ENCODE measurements at places on chromosomes 4 and X.
A peak's percentile ranks its signal among the peaks of the same experiment; 100 is the strongest.

DNA sequence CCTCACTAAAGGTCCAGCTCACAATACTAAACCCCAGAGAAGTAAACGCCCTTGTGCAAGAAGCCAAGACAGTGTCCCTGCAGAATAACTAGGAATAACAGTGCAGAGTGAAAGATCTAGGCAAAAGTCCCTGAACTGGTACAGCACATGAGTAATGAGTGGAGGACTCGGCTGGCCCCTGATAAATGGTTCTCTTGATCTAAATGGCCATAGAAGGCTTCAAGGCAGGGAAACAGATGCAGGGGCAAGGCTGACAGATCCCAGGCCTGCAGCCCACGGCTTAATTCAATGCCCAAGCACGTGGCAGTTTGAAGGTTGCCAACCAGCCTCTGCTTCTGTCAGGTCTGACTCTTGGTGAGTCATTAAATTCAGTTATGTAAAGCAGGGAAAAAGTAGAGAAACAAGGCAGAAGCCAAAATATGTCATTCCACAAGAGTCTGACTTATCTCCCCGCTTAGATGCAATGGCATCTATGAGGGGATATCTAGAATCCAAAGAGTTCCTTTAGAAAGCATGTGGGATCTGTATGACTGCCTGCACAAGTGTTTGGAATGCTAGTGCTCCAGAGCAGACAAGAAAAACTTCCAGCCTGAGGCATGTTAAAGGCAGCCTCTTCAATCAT, 121.3 kb downstream of the PRDM5 start:
- DNase-seq: peak; percentile 25

GRCh38 chr4:155548173-155548572, 118.5 kb upstream of the GUCY1A1 start:
- DNase-seq: no peak

- DNase-seq: no peak
Observed at GRCh38 chr4:8655411-8656184, 63.0 kb downstream of the CPZ start.

DNA sequence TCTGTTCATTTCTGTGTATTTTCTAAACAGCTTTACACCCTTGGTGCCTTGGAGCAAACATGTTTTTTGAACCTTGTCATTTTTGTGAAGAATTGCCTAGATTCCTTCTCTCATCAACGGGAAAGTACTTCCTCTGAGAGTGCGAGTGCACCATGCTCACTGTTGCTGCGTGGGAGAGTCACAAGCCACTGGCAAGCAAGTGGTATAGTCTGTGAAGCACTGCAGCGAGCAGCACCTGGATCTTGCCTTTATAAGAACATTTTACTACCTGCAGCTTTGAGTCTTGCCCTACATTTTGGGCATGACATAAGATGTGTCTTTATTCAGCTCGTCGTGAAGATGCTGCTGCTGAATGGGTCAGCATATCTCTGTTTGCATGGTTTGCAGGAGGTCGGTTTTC, 44.9 kb downstream of the HADH start:
- no peak for DNase-seq

GRCh38 chr4:53494851-53495250, 96.4 kb downstream of the LNX1 start:
- peak; percentile 72 for DNase-seq

- no peak for DNase-seq
Observed at GRCh38 chr4:46124773-46125413, 1.0 kb upstream of the GABRG1 start.

GRCh38 chr4:94700298-94700697, 57.5 kb upstream of the BMPR1B start:
- DNase-seq: no peak

GRCh38 chr4:154485127-154485773, 6.3 kb downstream of the DCHS2 start:
- DNase-seq: no peak

DNA sequence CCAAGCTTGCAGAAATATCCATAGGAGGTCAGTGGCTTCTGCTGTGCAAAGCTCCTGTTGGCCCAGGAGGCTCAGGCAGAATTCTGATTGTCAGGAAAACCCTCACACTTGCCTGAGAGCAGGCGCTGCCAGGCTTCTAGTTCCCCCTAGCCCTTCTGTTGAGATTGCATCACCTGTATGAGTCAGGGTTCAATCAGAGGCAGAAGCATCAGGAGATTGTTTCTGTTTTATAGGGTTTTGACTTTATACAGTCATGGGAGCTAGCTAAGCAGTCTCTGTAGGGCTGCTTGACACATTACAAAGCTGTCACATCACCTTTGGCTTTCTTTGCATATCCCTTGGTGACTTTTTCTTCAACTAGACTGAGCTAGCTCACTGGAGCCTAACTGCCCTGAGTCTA, 27.8 kb downstream of the DIPK2B start:
- DNase-seq: peak; percentile 16

DNA sequence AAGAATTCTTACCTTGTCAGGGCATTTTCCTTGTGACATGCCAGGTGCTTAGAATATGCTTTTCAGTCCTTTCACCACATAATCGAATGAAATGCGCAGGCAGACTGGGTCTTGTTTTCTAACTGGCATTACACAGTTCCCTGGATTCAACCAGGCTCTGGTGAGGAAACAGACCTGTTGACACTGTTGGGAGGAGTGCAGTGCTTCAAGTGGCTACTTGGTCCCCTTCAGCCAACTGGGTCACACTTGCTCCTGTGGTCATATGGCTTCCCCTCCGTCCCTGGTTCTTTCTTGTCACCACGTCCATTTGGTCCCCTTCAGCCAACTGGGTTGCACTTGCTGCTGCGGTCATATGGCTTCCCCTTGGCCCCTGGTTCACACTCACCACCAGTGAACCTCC, 9.7 kb downstream of the SMIM20 start:
- no peak for DNase-seq

- DNase-seq: no peak
Observed at GRCh38 chr4:106852426-106852825, 183.7 kb downstream of the DKK2 start.

DNA sequence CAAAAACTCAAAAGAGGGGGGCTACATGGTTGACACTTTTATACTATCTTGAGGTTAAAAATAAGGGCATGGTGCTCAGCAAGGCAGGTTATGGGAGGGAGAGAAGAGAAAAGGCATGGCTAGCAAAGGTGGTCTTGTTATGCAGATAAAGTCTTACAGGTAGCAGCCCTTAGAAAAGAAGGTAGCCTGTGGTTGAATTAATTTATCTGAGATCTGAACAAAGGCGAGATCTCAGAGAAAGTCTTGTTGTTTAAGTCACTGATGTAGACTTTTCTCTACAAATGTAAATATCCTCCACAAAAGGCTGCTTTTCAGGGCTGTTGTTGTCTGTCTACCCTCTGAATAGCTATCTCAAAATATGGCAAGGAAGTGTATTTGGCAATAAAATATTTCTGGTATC, 1250.4 kb downstream of the PCDH18 start:
- DNase-seq: no peak

- no peak for DNase-seq
Observed at GRCh38 chr4:163663454-163664225, 169.2 kb downstream of the TMA16 start.

DNA sequence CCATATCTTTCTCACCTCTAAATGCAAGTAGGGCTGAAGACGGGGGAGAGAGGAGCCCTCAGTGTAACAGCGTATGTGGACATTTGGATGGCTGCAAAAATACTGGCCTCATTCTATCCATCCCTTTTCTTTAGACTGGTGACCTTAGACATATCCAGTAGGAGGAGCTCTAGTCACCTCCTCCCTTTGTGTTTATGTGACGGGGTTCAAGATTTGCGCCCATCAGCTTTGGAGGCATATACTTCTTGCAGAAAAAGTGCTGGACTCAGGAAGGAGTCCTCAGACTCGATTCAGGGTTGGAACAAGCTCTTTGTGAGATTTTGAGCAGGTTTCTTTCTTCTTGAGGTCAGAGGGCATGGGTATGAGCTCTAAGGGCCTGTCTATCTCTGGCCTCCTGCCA, 86.2 kb downstream of the MAMLD1 start:
- no peak for DNase-seq

- no peak for DNase-seq
Observed at GRCh38 chrX:23732704-23733103, 10.4 kb downstream of the ACOT9 start.

GRCh38 chr4:31518796-31519250, 798.7 kb downstream of the PCDH7 start:
- peak; percentile 24 for DNase-seq

GRCh38 chr4:133921280-133922195, 280.1 kb downstream of the PABPC4L start:
- DNase-seq: no peak

DNA sequence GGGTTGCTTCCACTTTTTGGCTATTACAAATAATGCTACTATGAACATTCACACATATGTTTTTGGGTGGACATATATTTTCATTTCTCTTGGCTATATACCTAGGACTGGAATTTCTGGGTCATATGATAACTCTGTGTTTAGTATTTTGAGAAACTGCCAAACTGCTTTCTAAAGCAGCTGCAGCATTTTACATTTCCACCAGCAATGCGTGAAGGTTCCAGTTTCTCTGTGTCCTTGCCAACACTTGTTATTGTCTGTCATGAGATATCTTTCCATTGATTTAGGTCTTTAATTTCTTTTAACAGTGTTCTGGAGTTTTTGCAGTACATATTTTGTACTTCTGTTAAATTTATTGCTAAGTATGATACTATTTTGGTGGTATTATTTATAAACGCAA, 48.3 kb downstream of the CLCN5 start:
- no peak for DNase-seq

DNA sequence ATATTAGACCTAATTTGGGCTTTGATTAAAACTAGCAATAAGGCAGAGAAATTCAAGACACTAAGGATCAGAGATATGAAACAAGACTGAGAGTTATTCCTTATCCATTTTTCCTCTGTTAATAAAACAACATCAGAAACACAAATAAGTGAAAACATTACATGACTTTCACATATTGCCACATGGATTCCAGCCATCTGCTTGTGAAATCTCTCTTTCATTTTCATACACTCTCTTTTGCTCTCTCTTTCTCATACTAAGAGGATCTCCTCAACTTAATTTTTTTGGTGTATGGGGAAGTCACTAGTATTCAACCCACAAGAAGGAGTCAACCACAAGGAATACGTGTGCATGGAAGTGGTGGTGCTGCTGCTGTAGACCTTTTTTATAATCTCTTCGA, 183.0 kb downstream of the LDB2 start:
- DNase-seq: no peak

- DNase-seq: no peak
Observed at GRCh38 chr4:7928711-7929110, 10.9 kb downstream of the AFAP1 start.

DNA sequence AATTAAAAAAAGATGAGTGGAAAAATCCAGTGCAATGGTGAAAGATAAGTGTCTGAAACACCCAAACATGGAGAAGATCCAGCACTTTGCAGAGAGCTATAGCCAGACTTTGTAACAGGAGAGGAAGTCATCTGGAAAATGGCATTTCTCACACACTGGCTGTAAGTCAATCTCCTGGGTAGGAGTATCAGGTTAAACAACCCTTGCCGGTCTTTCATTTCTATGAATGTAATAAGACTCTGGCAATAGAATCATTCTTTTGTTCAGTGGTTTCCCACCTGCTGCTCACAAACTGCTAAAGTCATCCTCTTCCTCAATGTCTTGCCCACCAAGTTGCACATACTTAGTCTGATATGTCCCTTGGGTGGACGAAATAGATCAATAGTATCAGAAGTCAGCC, 94.0 kb upstream of the ATP8A1 start:
- DNase-seq: no peak

GRCh38 chr4:19178835-19179234, 1072.9 kb upstream of the SLIT2 start:
- DNase-seq: no peak

- DNase-seq: no peak
Observed at GRCh38 chr4:38056011-38056685, 96.0 kb downstream of the PTTG2 start.

- no peak for DNase-seq
Observed at GRCh38 chr4:121182296-121182695, 18.2 kb upstream of the TNIP3 start.

GRCh38 chr4:80568891-80569290, 233.4 kb downstream of the CFAP299 start:
- DNase-seq: no peak

- DNase-seq: no peak
Observed at GRCh38 chrX:81082649-81083048, 119.1 kb downstream of the HMGN5 start.

GRCh38 chr4:4670869-4671268, 129.0 kb upstream of the STX18 start:
- DNase-seq: no peak

GRCh38 chr4:53935780-53936179, 128.6 kb downstream of the CHIC2 start:
- peak; percentile 80 for DNase-seq

DNA sequence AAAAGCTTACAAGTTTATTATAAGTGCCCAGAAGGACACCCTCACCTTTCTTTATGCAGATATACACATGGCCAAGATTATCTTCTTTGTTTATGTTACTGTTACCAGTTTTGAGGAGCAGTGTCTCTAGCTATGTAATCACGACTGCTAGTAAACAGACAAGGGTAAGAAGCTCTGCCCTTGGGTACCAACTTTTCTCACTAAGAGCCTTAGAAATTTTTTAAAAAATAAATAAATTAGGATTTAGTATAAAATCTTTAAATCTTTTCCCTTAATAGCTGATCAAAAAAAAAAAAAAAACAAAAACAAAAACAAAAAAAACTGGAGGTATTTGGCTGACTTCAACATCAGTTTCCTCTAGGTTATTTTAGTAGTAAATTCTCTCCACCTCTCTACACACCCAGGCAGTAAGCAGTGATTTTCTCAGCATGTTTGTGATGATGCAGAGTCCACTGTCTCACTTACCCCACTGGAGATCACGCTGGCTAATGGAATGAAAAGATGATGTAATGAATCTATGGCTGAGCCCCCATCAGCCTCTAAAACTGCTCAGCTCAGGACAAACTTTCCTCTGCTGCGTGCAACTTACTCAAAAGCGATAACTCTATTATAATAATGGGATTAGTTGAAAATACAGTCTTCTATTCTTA, 125.9 kb downstream of the FRYL start:
- no peak for DNase-seq

- no peak for DNase-seq
Observed at GRCh38 chr4:6761649-6762615, 20.6 kb upstream of the KIAA0232 start.

GRCh38 chrX:64894454-64895038, 81.7 kb downstream of the ZC4H2 start:
- DNase-seq: no peak

DNA sequence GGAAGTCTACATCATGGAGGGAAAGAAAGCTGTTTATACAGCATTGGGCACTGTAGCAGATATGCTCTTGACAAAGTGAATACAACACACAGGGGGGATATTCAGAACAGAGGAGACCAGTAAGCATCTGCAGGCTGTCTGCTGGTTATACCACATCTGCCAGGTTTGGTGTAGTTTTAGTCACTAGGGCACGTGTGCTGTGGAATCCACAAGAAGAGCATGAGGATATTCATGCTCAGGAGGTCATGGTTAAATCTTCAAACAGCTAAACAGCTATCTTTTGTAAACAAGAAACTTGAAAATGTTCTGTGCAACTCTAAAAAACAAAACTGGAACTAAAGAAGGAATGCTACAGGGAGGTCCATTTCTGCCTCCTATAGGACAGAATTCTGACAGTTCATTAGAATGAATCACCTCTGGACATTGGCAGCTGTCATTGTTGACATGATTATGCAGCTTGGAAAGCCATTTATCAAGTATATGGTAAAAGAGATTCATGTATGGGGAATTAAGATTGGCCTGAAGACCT, 175.8 kb downstream of the RCHY1 start:
- DNase-seq: no peak

GRCh38 chr4:57158221-57158620, 48.0 kb upstream of the IGFBP7 start:
- no peak for DNase-seq

GRCh38 chr4:55242506-55242905, 103.5 kb upstream of the SRD5A3 start:
- DNase-seq: no peak
